ENCODE measurements at places on chromosomes 12 and 14. TPM values are rescaled to one million over a fixed set of nuclear protein-coding genes. Genes with fewer than 3 reads are reported as not detected.

CIROP gene
- total RNA-seq: not detected

PARPBP gene
- total RNA-seq: 21.3 TPM

CYP27B1 gene
- total RNA-seq: 2.0 TPM

KRT72 gene
- not detected for total RNA-seq

KERA gene
- total RNA-seq: not detected

PRKD1 gene
- total RNA-seq: 2.8 TPM

PIANP gene
- total RNA-seq: 0.84 TPM

ACSM4 gene
- not detected for total RNA-seq

GZMH gene
- not detected for total RNA-seq

CD69 gene
- not detected for total RNA-seq

TTC9 gene
- total RNA-seq: 2.8 TPM

C12orf75 gene
- total RNA-seq: 127 TPM

ALDH6A1 gene
- 2.4 TPM for total RNA-seq

DLGAP5 gene
- 41.4 TPM for total RNA-seq

AICDA gene
- 0.15 TPM for total RNA-seq

C12orf76 gene
- 7.7 TPM for total RNA-seq

DPPA3 gene
- not detected for total RNA-seq

PRPF40B gene
- 7.0 TPM for total RNA-seq

SLC6A15 gene
- total RNA-seq: 4.5 TPM

SYNE3 gene
- total RNA-seq: 0.93 TPM

ZFHX2 gene
- total RNA-seq: 0.82 TPM

TMTC2 gene
- 1.0 TPM for total RNA-seq
